ENCODE measurements at places on chromosomes 12 and 14. TPM values are rescaled to one million over a fixed set of nuclear protein-coding genes. Genes with fewer than 3 reads are reported as not detected.

SSPN gene
- 56.9 TPM for total RNA-seq

IPO4 gene
- 32.9 TPM for total RNA-seq

KLHDC1 gene
- total RNA-seq: 20.9 TPM

PNMA1 gene
- 15.1 TPM for total RNA-seq

Measured in skeletal muscle tissue (tissue), 5 donors.